Stimulated activated CD4-positive, alpha-beta T cell treated with anti-CD3 and anti-CD28 coated beads, Interleukin-1b, Interleukin-23, amount 100 ng/mL, for 48 hours (primary cell): ENCODE measurements at places on chromosomes 3 and 15.

DNA sequence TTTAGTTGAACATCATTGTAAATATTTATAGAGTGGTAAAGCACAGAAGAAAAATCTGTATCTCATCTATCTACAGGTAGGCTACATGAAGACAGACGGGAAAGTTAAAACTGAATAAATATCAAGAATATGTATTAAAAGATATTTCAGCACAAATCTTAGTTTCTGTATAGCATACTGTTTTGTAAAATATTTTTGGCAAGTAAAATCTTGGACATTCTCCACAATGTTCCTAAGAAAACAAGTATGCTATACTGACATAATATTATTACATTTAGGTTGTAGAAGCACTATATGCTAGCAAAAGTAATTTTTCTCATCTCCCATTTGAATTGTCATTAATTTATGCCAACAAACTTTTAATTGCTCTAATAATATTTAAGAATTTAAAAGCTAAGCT is 326.4 kb upstream of the ARL6 start:
- DNase-seq, result no peak

DNA sequence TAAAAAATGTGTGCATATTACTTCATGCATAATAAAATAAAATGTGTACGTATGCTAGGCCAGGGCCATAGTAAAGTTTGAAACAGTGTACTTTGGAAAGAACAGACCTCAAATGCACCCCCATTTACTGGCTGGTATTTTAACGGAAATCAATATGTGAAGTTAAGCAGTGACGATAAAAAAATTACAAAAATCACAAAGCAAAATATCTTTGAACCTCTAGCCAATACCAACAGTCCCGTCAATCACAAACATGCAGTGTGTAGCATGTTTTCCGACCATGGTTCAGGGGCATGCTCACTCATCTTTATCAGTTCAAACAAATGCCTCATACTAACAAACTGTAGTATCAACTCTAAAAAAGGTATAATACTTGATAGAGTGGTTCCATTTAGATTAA is 121.1 kb downstream of the TJP1 start:
- no peak for DNase-seq

DNA sequence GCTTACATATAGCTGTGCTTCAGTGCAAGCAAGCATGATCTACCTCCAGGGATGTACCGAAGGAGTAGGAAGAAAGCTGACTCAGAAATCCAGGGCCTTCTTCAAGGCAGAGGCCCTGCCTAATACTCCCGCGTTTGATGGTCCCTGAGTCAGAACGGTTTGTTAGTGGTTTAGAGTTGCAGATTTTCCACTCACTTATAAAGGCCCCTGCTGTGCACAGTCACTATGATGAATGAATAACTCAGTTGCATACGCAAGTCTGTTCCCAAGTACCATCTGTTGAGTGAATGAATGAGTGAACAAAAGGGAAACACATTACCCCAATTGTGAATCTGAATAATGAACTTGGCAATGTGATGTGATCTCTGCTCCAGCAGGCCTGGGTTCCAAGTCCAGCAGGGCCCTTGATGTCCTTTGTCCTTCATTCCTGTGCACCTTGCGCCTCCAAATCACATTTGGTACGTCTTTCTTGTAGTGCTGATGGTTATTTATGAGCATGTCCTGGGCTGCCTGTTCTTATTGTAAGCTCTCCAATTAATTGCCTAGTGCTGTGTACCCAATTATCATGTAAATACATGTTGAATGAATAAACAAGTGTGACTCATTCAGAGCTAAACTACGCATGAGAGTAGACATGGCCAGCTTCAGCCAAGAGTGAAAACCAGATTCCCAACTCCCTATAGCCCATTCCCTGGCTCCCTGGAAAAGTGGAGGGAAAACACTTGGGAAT is 85.3 kb upstream of the LIMD1 start:
- peak; percentile 81 for DNase-seq

DNA sequence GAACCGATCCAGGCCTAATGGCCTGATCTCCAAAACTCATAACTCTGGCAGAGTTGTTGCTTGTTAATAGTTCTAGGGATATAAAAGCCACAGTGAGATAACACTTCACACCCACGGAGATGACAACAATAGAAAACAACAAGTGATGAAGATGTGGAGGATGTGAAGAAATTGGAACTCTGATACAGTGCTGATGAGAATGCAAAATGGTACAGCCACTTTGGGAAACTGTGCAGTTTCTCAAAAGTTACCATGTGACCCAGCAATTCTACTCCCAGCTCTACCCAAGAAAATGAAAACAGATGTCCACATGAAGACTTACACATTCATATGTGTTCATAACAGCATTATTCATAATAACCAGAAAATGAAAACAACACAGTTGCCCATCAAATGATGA is 3.8 kb downstream of the CMTM7 start:
- DNase-seq, result no peak

- DNase-seq, result no peak
Measured at GRCh38 chr3:38689774-38690173, 40.3 kb upstream of the SCN5A start.

DNA sequence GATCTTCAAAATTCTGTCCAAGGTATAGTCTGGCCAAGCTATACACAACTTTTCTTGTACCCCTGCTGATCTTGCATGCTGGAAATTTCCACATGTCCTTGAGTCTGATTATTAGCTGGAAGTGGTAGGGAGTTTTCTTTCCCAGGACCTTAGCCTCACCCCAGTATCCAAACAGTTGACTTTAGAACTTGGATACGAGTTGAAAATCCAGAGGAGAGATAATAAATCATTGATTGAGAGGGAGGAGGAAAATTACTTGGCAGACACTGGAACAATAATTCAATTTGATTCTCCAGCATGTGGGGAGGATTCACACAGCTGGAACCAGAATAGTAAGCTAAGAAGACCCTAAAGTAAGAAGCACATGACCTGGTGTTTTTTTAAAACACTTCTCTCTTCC is 116.4 kb downstream of the IL5RA start:
- no peak for DNase-seq

GRCh38 chr3:101603184-101603583 is 29.2 kb downstream of the PCNP start:
- no peak for DNase-seq

DNA sequence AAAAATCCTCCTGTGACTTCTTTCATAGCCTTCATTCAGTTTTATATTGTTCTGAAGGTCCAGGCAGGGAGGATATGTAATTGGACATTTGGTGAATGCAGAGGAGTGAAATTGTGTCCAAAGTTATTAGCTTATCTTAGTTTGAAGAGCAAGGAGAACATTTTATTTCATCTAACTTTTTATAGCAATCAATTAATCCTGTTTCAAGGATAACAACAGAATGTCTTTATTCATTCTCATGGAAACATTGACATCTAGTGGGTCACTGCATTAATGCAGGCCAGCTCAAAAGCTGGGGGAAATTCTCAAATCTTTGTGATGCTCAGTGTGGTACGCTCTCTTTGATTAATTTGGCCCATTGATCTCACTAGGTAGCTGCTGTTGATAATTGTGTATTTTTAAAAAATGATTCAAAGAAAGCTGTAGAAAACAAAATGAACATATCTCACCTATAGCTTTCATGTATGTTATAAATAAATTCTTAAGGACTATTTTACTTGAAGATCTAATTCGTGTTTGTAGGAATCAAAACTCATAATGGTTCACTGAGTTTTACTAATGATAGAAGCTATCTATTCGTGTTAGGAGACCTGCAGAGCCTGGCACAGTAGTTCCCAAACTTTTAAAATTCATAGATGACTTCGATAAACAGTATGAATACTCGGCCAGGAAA is 150.8 kb upstream of the KCNMB2 start:
- DNase-seq, result no peak

DNA sequence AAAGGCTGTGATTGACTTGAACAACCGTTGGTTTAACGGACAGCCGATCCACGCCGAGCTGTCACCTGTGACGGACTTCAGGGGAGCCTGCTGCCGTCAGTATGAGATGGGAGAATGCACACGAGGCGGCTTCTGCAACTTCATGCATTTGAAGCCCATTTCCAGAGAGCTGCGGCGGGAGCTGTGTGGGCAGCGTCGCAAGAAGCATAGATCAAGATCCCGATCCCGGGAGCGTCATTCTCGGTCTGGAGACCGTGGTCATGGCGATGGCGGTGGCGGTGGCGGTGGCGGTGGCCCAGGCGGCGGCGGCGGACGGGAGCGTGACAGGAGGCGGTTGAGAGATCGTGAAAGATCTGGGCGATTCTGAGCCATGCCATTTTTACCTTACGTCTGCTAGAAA is 7.8 kb upstream of the NANOGP8 start:
- DNase-seq, result no peak

DNA sequence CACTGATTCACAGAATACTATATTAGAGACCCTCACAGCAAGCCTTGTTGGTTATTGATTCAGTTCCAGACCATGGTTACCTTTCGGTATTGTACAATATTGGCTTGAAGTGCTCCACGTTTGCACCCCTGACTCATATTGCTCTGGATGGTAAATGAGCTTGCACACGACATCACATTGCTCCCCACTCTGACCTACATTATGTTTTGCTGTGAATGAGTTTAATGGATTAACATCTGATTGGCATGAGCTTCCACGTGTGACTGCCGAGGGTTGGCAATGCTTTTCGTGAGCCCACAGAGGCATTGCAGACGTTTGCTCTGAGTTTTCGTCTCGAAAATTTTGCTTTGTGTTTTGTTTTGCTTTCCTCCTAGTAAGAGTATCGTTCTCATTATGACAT is 225.8 kb upstream of the ICE2 start:
- peak; percentile 17 for DNase-seq

DNA sequence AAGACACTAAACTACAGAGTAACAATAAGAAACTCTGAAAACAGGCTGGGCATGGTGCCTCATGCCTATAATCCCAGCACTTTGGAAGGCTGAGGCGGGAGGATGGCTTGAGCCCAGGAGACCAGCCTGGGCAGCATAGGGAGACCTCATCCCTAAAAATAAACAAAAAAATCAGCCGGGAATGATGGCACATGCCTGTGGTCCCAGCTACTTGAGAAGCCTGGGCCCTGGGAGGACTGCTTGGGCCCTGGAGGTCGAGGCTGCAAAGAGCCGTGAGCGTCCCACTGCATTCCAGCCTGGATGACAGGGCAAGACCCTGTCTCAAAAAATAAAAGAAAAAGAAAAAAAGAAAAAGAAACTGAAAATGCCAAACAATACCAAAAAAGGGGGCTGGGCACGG is 55.4 kb downstream of the TMCC1 start:
- DNase-seq, result no peak

DNA sequence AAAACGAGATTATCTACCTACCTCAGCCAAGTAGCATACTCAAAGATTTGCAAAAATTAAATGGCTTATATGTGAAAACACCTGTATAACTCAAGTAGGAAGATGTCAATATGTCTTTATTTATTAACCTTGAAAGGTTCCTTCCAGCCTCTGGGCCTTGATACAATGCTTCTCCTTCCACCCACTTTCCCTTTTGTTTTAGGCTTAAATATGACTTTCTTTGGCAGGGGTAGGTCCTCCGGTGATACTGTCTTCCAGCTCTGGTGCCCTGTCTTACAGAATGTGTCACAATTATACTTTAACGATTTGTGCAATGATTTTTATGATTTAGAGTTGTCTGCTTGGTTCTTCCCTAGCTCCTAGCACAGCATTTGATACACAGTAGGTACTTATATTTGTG is 4.1 kb downstream of the LINS1 start:
- DNase-seq, result no peak

- no peak for DNase-seq
Measured at GRCh38 chr15:75590239-75590638, 11.1 kb upstream of the PTPN9 start.

GRCh38 chr3:12588039-12589009 is 31.4 kb downstream of the MKRN2 start:
- DNase-seq, result no peak

GRCh38 chr3:101821503-101821902 is 27.8 kb upstream of the NFKBIZ start:
- no peak for DNase-seq

DNA sequence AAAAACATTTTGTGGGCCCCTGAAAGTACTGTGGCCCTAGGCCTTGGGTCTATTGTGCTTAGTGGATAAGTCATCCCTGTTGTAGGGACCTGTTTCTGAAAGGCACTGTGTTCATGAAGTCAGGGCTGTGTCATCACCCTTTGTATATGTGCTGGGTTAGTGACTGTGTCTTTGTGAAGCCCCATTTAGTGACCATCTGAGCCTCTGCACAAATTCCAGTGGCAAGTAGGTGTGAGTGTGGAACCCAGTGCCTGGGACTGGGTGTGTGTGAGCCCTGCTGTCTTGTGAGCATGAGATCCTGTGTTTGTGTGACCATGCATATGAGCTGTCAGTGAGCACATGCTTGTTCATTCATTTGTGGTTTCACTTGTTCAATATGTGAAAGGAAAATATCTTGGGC is 1.2 kb upstream of the HYAL1 start:
- DNase-seq, result peak; percentile 43

- DNase-seq, result no peak
Measured at GRCh38 chr3:140546649-140547048, 131.2 kb upstream of the TRIM42 start.

GRCh38 chr3:70516076-70516475 is 203.6 kb upstream of the MDFIC2 start:
- no peak for DNase-seq

- DNase-seq, result no peak
Measured at GRCh38 chr3:39144095-39144747, 9.2 kb downstream of the CSRNP1 start.

GRCh38 chr15:90067181-90067952 is 34.9 kb downstream of the IDH2 start:
- DNase-seq, result no peak
